ENCODE measurements at places on chromosomes 1 and 21.

- DNase-seq = no peak
Observed at GRCh38 chr1:212467843-212468482, 35.2 kb downstream of the NENF start.

- no peak for DNase-seq
Observed at GRCh38 chr21:45833414-45833813, 148.2 kb upstream of the COL6A1 start.

DNA sequence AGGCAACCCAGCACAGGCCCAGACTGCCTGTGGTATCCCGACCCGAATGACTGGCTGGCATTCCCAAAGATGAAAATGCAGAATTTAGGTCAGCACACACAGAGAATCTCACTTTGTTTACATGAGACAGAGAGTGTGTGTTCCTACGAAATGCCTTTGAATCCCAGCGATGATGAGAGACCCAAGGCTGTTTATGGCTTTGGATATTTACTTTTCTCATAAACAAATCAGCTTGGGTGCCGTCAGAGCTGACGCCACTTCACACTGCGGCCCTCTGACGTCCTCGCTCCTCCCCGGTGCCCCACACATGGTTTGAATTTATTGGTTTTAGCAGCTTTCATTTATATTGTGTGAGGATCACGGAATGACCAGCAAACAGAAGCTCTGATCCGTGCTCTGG, 18.7 kb downstream of the TRABD2B start:
- DNase-seq = no peak

GRCh38 chr1:63891060-63891690, 117.4 kb downstream of the ROR1 start:
- no peak for DNase-seq

DNA sequence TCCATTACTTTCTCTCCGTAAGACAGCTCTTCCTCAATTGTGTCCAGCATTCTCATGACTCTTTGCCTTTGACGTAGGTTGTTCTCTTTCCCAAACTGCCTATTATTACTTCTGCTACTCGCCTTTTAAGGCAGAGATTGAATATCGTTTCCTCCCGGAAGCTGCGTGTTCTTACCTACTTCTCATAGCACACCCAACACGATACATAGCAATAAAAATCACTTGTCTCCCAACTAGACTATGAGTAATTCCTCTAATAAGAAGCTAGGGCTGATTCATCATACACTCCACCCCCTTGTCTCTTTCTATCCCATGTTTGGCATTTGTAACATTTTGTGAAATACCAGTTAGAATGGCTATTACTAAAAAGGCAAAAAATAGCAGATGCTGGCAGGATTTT, 55.8 kb upstream of the SGIP1 start:
- no peak for DNase-seq

Data from stimulated activated CD4-positive, alpha-beta T cell treated with anti-CD3 and anti-CD28 coated beads, Interleukin-15, amount 100 ng/mL, for 1 hour (primary cell).